MCF 10A (cell line): ENCODE measurements at places on chromosomes 5 and 9. TPM values are rescaled to one million over a fixed set of nuclear protein-coding genes. Genes with fewer than 3 reads are reported as not detected.
A peak's percentile ranks its signal among the peaks of the same experiment; 100 is the strongest.

- DNase-seq, result no peak
These were observed 14.4 kb downstream of the FAM219A start for GRCh38 chr9:34443976-34444375.

- DNase-seq, result no peak
These were observed 136.7 kb upstream of the HAPLN1 start for GRCh38 chr5:83857341-83857740.

DNA sequence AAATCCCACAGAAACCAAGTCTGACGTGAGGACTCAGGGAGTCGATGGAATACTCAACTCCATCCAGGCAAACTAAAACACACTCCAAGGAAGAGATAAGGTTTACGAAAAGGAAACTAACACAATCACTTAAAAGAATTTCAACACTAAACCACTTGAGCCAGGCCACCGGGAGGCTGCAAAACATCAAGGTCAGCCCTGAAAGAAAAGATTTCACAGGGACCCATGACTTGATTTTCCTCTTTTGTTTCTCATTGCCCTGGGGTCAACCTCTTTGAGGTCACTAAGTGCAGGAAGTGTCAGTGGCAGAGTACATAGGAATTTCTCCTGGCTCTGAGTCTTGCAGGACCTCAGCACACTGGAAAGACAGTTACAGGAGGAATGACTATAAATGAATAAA is 77.8 kb upstream of the TARS1 start:
- DNase-seq, result no peak

LMBRD2 gene
- total RNA-seq, result 7.9 and 9.6 TPM in 2 replicates

BICD2 gene
- 23.1 and 23.5 TPM in 2 replicates for total RNA-seq

DNA sequence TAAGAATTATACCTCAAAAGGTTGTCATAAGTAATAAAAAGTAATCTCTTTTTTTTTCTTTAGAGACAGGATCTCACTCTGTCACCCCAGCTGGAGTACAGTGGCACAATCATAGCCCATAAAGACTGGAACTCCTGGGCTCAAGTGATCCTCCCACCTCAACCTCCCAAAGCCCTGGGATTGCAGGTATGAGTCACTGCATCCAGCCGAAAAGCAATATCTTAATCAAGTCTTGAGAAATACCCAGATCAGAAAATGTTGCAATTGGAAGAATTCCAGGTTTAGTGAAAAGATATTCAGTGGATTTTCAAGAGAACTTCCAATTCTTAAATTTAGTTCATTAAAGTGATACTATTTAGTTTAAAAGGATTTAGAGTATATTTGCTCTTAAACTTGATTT is 40.9 kb upstream of the IDNK start:
- peak; percentile 90 for DNase-seq
